ENCODE measurements at places on chromosomes 13 and 19.

DNA sequence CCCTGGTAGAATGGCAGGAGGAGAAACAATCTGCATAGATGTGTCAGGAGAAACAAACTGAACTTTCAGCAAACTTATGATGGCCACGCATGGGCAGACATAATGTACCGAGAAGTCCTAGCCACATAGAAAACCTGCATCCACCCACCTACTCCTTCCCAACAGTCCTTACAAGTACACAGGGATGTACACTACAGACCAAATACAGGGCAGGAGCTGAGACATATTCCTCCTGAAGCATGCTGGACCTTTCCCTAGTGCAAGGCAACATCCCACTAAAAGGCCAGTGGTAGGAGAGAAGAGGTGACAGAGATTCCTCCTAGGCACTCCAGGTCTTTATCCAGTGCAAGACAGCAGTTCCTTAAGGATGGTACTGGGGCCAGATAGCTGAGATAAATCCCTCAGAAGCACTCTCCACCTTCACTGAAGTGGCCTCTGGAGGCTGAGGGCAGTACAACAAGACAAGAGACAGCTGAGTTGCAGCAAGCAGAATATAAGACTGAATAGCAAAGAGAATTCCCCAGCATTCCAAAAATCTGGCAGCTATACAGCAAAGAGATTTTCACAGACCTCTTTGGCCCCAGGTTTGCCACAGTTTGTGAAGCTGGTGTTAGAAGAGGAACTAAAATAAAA, 18.3 kb downstream of the VWA8 start:
- DNase-seq, result no peak

DNA sequence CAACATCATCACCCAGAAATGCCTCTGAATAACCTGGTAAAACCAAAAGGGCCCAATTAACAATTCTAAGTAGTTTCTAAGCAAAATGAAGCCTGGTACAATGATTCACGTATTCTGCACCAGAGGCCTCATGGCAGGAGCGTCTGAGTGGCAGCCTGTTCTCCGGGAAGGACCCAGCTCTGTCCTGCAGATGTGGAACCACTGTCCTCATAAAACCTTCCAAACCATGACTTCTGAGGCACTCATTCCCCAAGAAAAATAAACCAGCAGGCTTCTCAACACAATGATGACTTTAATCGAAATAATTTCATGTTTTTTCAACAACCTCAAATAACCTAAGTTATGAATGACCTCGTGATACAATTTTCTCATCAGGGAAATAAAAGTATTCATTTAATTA, 89.9 kb downstream of the STK24 start:
- no peak for DNase-seq

DNA sequence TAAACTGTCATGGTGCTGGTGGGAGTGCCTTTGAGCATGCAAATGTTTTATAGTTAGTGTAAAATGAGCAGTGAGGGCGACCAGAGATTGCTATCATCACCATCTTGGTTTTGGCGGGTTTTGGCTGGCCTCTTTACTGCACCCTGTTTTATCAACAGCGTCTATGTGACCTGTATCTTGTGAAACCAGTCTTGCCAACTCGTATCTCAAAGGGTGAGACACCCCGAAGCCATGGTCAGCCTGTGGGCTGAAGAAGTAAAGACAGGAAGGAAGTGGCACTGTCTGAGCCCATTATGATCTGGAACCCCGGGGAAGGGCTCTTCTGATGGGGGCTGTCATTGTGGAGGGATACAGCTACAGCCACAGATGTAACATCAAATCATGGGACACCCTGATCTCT, 81.5 kb upstream of the FAM216B start:
- no peak for DNase-seq

DNA sequence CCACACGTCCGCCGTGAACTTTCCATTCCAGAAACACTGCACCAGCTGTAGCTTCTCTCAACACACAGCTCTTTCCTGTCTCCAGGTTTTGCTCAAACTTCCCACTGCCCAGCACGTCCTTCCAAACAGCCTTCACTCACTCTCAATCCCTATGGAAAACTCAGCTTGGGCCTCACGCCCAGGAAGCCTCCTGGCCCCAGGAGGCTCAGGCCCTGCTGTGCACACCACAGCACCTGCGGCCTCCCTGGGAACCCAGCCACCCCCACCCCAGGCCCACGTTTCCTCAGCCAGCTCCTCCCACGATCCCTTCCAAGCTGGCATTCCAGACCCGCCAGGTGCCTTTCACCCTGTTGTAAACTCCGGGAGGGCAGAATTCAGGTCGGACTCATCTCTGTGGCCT, 35.2 kb downstream of the C13orf46 start:
- no peak for DNase-seq

DNA sequence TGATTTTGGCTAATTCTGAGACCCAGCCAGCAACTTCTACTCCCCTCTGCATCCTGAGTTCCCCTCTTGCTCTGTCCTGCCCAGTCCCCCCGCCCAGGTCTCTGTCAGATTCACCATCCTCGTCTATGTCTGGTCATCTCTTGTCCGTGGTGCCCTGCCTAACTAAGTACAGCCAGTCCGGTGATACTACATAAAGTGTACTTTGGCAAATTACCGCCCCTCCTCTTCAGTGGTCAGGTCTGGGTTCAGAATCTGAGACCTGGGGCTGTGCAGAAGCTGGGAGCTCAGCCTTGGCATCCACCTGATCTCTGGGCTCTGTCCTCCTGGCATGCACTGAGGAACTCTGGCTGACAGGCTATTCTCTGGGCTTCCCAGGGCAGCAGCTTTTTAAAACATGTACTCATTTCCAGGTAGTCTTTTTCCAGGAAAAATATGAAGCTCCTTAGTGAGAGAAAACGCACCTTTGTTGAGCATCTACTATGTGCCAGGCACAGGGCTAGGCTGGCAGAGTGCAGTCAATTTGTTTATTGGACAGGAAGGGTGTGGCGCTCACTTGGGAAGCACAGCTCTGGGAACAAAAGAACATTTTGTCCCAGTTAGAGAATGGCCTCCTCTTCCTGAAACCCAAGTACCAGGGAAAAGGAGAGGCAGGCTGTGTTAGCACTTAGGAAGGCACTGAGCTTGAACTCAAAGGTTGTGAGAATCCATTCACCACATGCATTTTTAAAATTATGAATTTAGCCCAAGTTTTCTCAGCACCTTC, 88.9 kb downstream of the TSHZ3 start:
- no peak for DNase-seq

- no peak for DNase-seq
Measured at GRCh38 chr19:3784607-3785450, 1.4 kb downstream of the MATK start.

- peak; percentile 61 for DNase-seq
Measured at GRCh38 chr19:49301165-49301865, 23.7 kb downstream of the SLC6A16 start.

GRCh38 chr19:20858861-20859260, 64.2 kb upstream of the ZNF85 start:
- DNase-seq, result no peak

DNA sequence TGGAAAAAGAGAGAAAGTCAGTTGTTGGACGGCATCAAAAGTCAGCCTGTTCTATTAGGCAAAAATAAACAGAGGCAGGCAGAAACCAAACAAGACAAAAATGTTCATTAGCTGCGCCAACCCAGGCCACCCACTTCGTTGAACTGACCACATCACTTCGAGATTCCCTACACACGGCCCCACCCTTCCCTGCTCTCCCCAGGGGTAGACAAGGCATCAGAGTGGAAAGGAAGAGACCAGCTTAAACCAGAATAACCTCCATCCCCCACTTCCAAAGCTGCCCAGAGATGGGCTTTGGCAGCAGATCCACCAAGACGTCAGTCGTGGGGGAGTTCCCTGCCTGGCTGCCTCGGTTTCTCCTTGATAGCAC, 204.6 kb upstream of the TSHZ3 start:
- no peak for DNase-seq

- no peak for DNase-seq
Measured at GRCh38 chr19:10180459-10180858, 14.3 kb downstream of the DNMT1 start.

DNA sequence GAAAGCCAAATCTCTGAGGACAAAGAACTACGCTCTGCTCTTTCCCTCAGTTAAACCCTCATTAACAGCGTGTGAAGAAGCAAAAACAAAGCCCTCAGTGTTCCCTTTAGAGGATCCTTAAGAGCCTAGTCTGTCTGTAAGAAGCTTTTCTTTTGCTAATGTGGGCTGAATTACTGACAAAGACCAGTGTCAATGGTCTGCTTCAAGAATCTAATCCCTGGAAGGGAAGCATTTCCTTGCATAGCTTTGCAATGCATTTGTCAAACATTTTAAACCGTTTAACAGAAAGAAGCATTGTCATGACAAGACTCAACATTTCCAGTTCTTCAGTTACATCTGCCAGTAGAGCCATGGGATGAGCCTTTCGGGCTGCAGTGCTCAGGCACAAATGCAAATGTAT, 64.9 kb downstream of the EDNRB start:
- no peak for DNase-seq

GRCh38 chr19:2051773-2052704, 995 bp upstream of the MKNK2 start:
- no peak for DNase-seq

DNA sequence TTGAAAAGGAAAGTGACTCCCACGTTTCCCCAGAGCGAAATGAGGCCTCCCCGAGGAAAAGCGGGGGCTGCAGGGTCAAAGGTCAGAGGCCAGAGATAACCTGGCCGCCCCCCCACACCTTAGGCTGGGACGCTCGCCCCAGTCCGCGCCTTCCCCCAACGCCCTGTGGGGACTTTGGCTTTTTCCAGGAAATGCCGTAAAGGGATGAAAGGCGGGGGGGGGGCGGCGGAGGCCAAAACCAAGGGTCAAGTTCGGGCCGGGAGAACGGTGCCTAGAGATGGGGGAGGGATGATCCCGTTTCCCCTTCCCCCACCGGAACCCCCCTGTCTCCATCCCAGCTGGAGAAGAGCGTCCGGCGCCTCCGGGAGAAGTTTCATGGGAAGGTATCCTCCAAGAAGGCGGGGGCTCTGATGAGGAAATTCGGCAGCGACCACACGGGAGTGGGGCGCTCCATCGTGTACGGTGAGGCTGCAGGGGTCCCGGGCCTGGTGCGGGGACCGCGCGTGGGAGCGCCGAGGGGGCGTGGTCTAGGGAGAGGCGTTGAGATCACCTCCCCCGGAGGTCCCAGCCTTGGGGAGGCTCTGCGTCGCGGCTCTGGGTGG, 575 bp downstream of the SHFL start:
- DNase-seq, result no peak

GRCh38 chr13:111852725-111853518, 214.0 kb upstream of the SOX1 start:
- DNase-seq, result no peak

GRCh38 chr13:91978571-91978970, 580.1 kb downstream of the GPC5 start:
- DNase-seq, result no peak
